ENCODE measurements at places on chromosomes 2 and 18.

DNA sequence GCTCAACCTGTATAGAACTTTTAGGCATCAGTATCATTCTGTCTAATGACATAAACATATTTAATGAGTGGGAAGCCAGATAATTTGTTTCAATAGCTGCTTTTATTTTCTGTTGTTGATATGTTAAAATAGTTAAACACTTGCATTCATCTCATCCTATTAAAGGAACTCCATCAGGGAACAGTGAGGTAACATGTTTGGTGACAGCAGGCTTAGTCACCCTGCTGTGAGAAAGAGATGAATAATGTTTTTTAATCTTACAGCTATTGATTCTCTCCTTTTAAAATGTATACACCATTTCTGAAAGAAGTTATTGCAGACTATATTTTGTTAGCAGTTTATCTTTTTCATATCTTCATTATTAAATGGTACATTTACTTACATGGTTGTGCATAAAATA is 123.3 kb upstream of the CWC22 start:
- no peak for DNase-seq

DNA sequence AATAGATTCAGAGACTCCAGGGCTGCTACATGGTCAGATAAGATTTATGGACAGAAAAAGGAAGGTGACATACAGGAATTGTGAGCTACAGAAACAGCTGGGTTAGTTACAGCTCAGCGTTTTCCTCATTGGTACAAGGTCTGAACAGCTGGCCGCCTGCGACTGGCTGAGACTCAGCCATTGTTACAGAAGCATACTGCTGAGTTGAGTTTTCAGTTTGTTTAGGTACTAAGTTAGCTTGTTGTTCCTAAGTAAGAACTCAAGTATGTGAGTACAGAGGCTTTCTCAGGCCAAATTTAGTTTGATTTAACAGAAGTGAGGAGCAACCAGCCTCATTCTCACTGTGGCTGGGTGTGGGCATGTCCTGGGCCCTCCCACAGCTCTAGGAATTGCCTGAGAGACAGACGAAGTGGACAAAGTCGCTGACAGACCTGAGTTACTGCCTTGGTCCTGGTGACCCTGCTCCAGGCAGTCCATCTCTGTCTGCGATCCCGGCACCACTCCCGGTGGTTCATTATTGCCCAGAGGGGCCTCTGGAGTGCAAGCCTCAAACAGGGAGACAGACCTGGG is 27.8 kb upstream of the RHOB start:
- DNase-seq = no peak

GRCh38 chr18:37783771-37784170 is 218.2 kb upstream of the CELF4 start:
- DNase-seq = no peak

DNA sequence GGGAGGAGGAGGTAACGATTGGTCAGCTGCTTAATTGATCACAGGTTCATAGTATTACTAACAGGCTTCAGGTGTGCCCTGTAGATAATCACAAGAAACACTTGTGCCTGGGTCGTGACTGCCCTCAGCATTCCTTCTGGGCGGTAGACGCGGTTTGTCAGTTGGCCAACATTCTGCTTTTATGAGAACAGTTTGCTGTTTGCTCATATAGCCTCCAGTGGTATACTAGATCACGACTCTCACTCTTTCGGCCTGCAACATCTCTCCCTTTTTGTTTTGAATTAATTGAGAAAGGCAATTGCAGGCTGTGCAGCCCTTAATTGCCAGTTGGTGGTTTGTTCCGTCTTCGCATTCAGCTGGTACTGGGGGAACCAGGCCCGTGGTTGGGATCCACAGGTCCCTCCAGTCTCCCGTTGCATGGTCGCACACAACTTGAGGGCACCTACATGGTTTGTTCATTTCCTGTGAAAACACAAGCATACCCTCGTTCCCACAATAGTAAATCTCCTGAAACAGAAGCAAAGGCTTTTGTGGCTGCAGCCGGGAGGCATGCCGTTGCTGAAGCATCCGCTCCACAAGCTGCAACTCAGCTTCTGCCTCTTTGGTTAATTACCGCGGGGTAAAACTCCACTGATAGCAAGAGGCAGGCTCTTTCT is 30.3 kb upstream of the GPR17 start:
- DNase-seq = no peak

DNA sequence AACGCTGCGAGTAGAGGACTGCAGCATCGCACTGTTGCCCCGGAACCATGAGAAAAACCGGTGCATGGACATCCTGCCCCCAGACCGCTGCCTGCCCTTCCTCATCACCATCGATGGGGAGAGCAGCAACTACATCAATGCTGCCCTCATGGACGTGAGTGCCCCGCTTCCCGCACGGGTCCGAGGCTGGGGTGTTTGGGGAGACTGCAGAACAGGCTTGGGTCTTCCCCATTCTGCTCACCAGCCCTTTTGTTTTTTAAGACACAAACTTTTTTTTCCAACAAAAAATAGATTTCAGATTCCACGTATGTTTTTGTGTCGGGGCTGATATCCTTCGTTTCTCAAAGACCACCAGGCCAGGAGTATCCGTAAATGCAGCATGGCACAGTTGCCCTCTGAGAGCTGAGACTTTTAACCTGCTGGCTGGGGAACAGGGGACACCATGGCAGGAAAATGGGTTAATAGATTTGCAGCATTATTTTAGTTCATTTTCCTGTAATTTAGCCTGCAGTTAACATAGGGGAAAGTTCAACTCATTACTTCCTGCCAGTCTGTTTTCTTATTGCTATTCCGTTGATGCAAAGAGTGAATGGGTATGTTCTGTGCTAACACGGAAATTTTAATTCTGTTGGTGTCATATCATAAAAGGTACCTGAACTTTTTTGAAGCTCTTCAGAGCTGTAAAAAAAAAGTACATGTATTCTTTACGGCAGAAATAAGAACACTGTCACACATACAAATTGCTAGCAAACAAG is 229.9 kb upstream of the RAB12 start:
- no peak for DNase-seq

GRCh38 chr2:133303150-133303549 is 265.1 kb downstream of the NCKAP5 start:
- DNase-seq = no peak

- DNase-seq = no peak
Observed at GRCh38 chr18:644395-645004, 13.0 kb upstream of the TYMS start.

DNA sequence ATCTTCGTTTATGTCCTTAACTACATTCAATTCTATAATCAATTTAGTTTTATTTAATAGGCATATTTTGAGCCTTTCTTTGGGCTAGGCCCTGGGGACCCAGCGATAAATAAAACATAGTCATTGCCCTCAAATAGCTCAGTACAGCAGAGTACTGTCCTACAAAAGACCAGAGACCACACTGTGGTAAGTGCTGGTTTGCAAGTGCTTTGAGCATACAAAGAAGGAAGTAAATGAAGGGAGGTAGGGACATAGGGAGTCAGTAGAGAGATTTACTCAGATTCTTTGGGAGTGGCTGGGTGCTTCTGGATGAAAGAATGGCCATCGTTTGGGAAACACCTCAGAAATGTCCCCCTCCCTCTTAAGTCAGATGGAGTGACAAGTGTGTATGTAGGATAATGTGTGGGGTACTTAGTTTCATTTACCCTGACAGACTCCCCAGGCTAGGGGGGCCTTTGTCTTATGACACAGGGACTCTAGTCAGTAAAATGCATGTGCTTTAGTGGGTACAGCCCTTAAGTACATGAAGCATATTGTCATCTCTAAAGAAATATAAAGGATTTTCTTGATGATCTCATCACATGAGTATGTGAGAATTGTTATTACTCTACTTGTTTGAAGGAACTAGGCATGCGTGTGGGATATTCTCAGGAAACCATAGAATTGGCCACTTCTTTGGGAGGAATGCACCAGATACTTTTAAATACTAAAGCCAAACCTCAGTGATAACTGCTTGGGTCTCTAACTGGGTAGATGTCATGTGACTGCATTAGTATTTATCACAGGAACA is 35.1 kb downstream of the MAPRE2 start:
- no peak for DNase-seq

DNA sequence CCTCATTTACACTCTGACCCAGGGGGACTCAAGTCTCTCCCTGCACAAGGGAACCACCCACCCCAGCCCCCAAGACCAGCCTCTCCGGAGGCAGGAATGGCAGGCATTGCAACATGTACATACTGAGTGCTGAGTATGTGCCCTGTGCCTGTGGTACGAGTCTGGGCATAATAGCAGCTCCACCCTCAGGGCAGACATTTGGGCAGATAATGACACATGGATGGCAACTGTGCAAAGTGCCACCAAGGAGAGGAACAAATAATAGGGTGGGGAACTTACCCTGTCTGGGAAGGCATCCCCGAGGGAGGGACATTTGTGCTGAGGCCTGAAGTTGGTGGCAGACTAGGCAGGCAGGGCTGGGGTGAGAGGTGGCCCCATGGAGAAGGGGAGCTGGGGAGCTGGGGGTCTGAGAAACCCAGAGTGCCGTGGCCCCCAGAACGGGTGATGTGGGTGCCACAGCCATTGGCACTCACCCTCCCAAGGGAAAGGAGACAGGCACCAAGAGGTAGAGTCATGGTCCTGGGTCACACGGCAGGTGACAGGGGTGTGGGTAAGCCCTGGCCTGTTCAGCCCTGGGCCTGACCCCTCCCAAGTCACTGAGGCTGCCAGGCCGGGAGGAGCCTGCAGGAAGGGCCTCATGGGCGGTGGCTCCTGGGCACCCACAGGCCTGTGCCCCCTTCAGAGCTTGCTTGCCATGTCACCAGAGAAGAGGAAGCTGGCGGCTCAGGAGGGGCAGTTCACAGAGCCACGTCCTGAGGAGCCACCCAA is 15.7 kb upstream of the GPR17 start:
- no peak for DNase-seq

DNA sequence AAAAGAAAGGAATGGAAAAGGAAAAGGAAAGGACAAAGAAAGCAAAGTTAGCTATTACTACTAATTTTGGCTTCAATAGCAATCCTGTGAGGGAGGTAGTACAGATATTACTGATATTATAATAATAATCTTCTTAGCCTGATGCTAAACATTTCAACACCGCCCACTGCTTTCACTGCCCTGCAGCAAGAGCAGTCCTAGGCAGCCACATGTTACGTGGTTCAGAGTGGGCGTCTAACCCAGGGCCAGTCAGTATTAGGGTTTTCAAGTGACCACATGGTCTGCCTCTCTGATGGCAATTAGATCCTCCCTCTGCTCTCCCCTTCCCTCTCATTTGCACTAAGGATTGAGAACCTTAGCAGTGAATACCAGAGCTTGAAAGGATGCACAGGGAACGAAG is 83.7 kb upstream of the ZNF397 start:
- no peak for DNase-seq

DNA sequence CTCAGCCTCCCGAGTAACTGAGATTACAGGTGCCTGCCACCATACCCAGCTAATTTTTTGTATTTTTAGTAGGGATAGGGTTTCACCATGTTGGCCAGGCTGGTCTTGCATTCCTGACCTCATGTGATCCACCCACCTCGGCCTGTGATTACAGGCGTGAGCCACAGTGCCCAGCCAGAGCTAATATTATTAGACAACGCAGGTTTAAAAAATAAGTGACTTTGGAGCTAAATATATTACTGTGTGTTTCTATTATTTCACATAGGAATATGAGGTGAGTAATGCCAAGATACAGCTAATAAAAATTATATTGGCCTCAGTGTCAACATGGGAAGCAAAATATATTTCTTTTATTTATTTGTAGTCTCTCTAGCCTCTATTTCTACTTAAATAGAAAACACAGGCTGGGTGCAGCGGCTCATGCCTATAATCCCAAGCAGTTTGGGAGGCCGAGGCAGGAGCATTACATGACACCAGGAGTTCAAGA is 120.2 kb downstream of the C2orf74 start:
- DNase-seq = no peak

DNA sequence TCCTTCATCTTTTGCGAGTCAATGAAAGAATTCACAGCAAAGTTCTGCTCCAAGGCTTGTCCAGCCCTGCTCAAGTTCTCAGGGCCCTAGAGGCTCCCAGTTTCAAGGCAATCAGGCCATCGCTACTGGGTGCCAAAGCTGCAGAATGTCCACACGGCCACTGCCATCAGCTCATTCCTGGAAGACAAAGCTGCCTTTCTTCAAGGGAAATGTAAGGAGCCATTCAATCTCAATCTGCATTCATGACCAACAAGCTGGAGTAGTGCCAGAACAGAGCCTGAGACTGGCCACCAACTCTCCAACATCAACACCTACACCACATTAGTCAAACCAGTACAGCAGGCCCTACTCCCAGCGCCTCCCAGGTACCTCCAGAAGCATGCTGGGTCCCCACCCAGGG is 202.2 kb downstream of the TCF4 start:
- DNase-seq = no peak

DNA sequence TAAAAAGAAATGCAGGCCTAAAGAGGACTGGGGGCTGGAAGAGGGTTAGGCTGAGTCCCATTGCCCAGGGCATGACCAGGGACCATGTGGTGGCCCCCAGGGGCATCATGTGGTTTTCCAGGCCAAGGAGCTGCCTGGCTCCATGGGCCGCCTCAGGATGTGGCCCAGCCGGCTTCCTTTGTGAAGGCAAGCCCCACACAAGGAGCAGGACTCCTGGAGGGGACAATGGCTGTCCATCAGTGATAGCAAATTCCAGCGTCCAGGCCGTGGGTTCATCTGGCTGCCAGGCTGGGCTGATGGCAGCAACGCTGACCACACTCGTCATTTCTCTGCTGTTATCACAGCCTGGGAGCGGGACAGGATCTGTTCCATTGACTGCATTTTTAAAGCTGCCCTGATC is 82.5 kb downstream of the GBX2 start:
- DNase-seq = no peak

DNA sequence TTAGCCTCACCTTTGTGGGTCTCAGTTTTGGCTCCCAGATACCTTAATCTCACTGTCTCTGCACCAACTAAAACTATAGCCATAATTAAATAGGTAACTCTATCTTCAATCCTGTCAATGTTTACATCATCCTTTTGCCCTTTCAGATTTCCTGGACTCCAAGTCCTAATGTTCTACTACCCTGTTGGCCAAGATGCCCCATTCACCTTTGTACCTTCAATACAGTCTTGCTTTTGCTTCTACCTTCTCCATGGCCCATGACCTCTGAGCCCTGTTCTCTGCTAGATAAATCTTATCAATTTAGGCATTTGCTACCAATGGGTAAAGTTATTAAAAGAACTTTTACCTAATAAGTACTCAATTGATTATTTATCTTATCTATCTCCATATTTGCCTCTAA is 635.5 kb downstream of the ARHGAP15 start:
- DNase-seq = no peak

DNA sequence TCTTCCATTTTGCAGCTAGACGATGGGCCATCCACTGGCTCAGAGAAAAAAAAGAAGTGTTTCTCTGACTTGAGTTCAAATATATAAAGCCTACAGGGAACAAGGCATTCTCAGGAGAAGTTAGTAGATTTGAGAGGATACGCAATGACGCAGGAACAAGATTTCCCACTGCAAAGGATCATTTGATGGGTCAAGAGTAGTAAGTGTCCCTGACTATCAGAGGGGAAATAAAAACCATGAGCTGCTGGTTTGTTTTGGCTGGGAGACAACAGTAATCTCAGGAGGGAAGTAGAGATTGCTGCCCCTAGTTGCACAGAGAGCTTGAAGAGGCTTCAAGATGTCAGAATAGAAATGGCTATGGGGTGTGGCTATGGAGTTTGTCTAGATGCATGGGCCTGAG is 22.3 kb upstream of the MYO1B start:
- DNase-seq = no peak

Data from CD4-positive, alpha-beta T cell treated with Interleukin-2 at 100 ng/mL for 4 hours (primary cell).